ENCODE measurements at places on chromosomes 3 and 15. TPM values are rescaled to one million over a fixed set of nuclear protein-coding genes. Genes with fewer than 3 reads are reported as not detected.

GRCh38 chr15:34883633-34884032, 85.9 kb downstream of the AQR start:
- H3K4me3 ChIP-seq, result no peak overlapping the region
- no peak for DNase-seq
- H3K27me3 ChIP-seq, result no peaks in the 10 kb centered on the region
- no peak overlapping the region for H3K27ac ChIP-seq

GRCh38 chr3:89851974-89852621, 744.7 kb downstream of the EPHA3 start:
- no peaks in the 10 kb centered on the region for H3K4me1 ChIP-seq
- no peak overlapping the region for H3K27ac ChIP-seq
- H3K27me3 ChIP-seq, result no peaks in the 10 kb centered on the region
- no peak overlapping the region for H3K4me3 ChIP-seq
- DNase-seq, result no peak

DNA sequence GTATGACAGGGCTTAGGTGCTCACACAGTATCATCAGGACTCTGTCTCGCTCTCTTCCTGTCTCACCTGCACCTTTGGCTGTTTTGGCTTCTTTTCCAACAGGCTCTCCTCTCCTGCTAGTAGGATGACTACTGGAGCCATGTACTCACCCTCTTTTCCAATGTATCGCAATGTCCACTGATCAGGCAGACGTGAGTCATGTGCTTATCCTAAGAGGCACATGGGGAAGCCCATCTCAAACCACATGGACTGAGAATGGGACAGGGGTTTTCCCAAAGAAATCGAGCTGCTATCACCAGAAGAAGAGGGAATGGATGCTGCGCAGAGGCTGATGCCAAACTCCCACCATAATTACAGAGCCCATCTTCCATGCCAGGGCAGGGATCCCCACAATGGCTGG, 180.6 kb downstream of the IL5RA start:
- H3K27me3 ChIP-seq, result no peaks in the 10 kb centered on the region
- DNase-seq, result no peak
- H3K27ac ChIP-seq, result no peak overlapping the region
- no peak overlapping the region for H3K4me3 ChIP-seq
- no peaks in the 10 kb centered on the region for H3K36me3 ChIP-seq
- no peaks in the 10 kb centered on the region for H3K4me1 ChIP-seq

DNA sequence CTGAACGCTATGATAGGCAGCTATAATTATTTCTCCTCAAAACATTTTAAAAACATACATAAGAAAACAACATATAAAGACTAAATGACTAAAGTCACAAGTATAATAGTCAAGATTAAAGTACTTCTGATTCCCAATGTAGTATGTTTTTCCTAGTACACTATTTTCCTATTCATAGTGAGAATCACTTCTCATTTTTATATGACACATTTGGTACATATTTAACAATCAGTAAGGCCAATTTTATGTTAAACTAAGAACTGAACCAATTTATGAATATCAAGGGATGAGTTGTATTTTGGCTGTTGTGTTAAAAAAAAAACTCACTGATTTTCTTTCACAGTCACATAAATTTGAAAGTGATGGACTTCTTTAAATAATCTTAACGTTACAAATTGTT, 79.7 kb downstream of the DENND4A start:
- H3K4me1 ChIP-seq, result no peaks in the 10 kb centered on the region
- H3K27ac ChIP-seq, result no peak overlapping the region
- DNase-seq, result no peak
- peaks cover 25% of the 10 kb centered on the region for H3K36me3 ChIP-seq
- H3K4me3 ChIP-seq, result no peak overlapping the region
- H3K27me3 ChIP-seq, result no peaks in the 10 kb centered on the region

DNA sequence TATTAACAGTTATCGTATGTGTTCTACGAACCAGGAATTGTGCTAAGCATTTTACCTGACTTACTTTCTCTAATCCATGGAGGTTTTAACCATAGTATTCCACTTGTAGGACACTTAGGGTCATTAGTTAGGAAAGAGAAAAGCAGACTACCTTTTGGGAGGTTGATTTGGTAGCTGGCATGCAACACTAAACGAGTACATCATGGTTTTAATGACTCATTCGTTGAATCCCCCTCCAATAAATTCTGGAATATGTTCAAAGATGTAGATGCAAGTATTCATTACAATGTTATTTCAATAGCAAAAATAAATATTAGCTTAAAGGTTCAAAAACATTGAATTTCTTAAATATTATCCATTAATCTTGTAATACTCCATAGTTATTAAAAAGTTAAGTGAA, 162.5 kb downstream of the FMN1 start:
- H3K36me3 ChIP-seq, result no peaks in the 10 kb centered on the region
- DNase-seq, result no peak
- no peak overlapping the region for H3K4me3 ChIP-seq
- no peaks in the 10 kb centered on the region for H3K27me3 ChIP-seq
- no peak overlapping the region for H3K27ac ChIP-seq
- no peaks in the 10 kb centered on the region for H3K4me1 ChIP-seq

GRCh38 chr3:10173926-10174435, 9.3 kb downstream of the IRAK2 start:
- peaks cover 2% of the 10 kb centered on the region for H3K4me1 ChIP-seq
- H3K36me3 ChIP-seq, result no peaks in the 10 kb centered on the region
- H3K27me3 ChIP-seq, result no peaks in the 10 kb centered on the region
- peak; percentile 98 for DNase-seq

- DNase-seq, result no peak
- no peaks in the 10 kb centered on the region for H3K4me1 ChIP-seq
- H3K36me3 ChIP-seq, result no peaks in the 10 kb centered on the region
These were observed 28.6 kb downstream of the IL5RA start for GRCh38 chr3:3081381-3082233.

GRCh38 chr15:66830358-66830757, 128.3 kb downstream of the SMAD6 start:
- no peak overlapping the region for H3K4me3 ChIP-seq
- DNase-seq, result no peak
- H3K36me3 ChIP-seq, result no peaks in the 10 kb centered on the region
- no peaks in the 10 kb centered on the region for H3K4me1 ChIP-seq
- no peaks in the 10 kb centered on the region for H3K27me3 ChIP-seq

DNA sequence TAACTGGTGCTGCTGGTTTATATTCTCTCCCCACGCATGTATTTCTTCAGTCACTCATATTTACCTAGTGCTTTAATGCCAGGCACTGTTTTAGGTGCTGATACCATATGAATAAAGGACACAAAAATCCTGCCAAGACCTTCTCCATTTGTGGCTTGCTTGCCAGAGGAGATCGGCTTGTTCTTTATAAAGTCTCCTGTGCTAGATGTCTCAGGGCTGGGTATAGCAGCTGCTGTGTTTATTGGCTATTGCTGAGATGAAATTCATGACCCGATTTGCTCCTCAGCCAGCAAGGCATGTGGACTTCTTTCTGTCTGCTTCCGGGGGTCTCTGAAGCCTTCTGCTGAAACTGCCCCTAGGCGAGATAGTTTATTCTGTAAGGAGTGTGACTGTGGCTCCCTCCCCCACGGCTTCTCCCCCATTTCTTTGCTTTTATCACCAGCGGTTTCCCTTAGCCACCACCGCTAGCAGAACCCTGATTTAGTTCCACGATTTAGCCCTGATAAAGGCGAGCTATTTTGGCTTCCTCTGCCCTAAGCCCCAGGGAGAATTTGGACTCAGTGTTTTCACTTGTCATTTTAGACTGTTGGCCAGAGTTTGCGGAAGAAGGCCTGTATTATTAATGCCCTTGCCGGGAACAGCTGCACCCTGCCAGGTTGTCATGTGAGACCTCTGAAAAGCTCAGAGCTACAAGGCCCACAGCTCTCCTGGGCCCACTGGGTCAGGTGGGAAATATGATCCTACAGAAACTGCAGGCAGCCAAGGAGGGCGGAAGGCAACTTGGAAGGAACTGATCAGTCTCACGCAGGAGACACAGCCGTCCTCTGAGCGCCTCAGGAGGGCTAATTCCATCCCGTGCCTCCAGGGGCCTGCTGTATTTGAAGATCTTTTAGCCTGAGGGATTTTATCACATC, 46.8 kb downstream of the ST6GAL1 start:
- DNase-seq, result peak; percentile 84
- H3K27ac ChIP-seq, result peak overlapping the region; percentile 85
- H3K27me3 ChIP-seq, result no peaks in the 10 kb centered on the region

DNA sequence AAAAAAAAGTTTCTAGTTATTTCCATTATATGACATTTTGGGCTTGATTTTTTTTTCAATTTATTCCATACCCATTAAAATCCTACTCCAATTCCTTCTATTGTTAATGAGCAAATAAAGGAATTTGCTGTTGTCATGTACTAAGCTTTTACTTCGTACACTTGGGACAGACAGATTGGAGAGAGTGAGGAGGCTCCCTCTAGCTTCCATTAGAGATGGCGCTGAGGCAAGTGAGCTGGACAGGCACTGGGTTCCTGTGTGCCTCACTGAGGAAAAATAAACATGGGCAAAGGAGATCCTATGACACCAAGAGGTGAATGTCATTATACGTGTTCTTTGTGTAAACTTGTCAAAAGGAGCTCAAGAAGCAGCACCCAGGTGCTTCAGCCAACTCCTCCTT, 441.1 kb upstream of the MDFIC2 start:
- no peak overlapping the region for H3K27ac ChIP-seq
- H3K4me1 ChIP-seq, result no peaks in the 10 kb centered on the region
- H3K36me3 ChIP-seq, result no peaks in the 10 kb centered on the region

DNA sequence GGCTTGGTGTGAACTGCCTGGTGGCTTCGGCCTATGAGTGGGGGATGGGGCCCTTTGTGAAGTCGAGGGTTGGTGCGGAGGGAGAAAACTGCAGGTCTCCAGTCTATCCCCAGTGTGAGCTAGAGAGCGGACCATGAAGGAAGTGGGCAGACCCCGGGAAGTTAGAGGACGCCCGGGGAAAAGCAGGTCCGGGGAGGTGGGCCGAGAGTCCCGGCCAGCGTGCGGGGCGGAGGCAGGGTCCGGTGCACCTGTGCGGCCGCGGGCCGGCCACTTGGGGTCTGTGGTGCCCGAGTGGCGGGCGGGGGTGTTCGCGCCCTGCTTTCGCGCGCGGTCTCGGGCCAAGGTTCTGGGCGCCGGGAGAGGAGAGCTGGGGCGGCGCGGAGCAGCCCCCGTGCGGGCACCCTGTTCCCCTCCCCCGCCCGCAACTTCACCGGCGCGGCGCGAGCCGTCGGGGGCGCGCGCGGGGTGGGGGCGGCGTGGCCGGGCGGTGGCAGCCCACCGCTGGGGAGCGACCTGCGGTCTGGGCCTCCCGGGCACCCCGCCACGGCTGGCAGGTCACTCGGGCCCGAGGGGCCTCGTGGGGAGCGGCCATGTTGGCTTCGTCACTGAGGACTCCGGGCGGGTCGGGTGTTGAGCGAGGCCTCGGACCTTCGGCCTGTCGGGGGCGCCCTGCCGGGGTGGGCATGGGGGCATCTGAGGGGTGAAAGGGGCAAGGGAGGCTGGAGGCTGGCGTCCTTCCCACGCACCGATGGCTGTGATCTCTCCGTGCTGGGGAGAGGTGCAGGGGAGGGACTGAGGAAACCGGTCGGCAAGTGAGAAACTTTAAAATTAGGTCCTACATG, 4.8 kb downstream of the UBE2E1 start:
- H3K27me3 ChIP-seq, result no peaks in the 10 kb centered on the region
- peak overlapping the region; percentile 87 for H3K4me3 ChIP-seq
- peaks cover 25% of the 10 kb centered on the region for H3K4me1 ChIP-seq
- no peak for DNase-seq
- H3K36me3 ChIP-seq, result no peaks in the 10 kb centered on the region

GRCh38 chr3:32888739-32889138, 62.7 kb upstream of the CCR4 start:
- DNase-seq, result no peak
- no peak overlapping the region for H3K4me3 ChIP-seq

GRCh38 chr15:73298522-73299245, 70.1 kb downstream of the HCN4 start:
- DNase-seq, result no peak
- peaks cover 79% of the 10 kb centered on the region for H3K36me3 ChIP-seq
- no peak overlapping the region for H3K27ac ChIP-seq

- DNase-seq, result no peak
- no peaks in the 10 kb centered on the region for H3K36me3 ChIP-seq
- H3K4me3 ChIP-seq, result no peak overlapping the region
- H3K27me3 ChIP-seq, result no peaks in the 10 kb centered on the region
- no peaks in the 10 kb centered on the region for H3K4me1 ChIP-seq
- no peak overlapping the region for H3K27ac ChIP-seq
These were observed 59.2 kb downstream of the RSRC1 start for GRCh38 chr3:158169091-158169491.

GRCh38 chr15:77430213-77430612, 9.5 kb downstream of the HMG20A start:
- H3K27ac ChIP-seq, result no peak overlapping the region
- H3K36me3 ChIP-seq, result no peaks in the 10 kb centered on the region
- DNase-seq, result no peak
- H3K27me3 ChIP-seq, result no peaks in the 10 kb centered on the region
- H3K4me3 ChIP-seq, result no peak overlapping the region
- H3K4me1 ChIP-seq, result no peaks in the 10 kb centered on the region

GRCh38 chr3:41845826-41846225, 116.1 kb downstream of the ULK4 start:
- no peaks in the 10 kb centered on the region for H3K27me3 ChIP-seq
- H3K27ac ChIP-seq, result no peak overlapping the region
- no peaks in the 10 kb centered on the region for H3K4me1 ChIP-seq

GRCh38 chr3:127674790-127675189, 2.0 kb downstream of the ABTB1 start:
- no peaks in the 10 kb centered on the region for H3K27me3 ChIP-seq
- H3K36me3 ChIP-seq, result peaks cover 42% of the 10 kb centered on the region
- H3K4me3 ChIP-seq, result no peak overlapping the region
- H3K27ac ChIP-seq, result no peak overlapping the region
- DNase-seq, result no peak

DNA sequence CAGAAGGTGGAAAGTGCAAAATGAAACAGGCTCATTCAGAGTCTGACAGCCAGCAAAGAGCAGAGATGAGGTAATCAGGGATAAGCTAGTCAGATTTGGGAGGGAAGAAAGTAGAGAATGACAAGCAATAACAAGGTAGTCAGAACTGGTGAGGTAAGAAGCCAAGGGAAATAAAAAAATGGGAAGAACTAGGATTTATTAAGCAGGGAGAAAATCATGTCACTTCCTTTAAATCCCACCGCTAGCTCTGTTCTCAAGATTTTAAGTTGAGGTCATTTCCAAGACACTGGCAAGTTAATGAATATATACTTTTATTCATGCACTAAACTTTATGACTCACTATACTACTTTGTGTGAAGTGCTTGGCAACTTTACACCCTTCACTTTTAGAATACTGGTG, 1106.8 kb downstream of the IGSF11 start:
- no peak overlapping the region for H3K27ac ChIP-seq
- no peaks in the 10 kb centered on the region for H3K36me3 ChIP-seq
- no peaks in the 10 kb centered on the region for H3K4me1 ChIP-seq

The CPEB1 gene
- 2.4 TPM for total RNA-seq

The IL17RE gene
- total RNA-seq, result 21.7 TPM

The MCTP2 gene
- 25.5 TPM for total RNA-seq

The LMAN1L gene
- total RNA-seq, result not detected

The CHL1 gene
- total RNA-seq, result 0.53 TPM

The DPPA4 gene
- not detected for total RNA-seq

The DCUN1D1 gene
- total RNA-seq, result 8.4 TPM

The EPHA6 gene
- not detected for total RNA-seq

The CPLX3 gene
- not detected for total RNA-seq

The TRPM1 gene
- not detected for total RNA-seq

The REC114 gene
- total RNA-seq, result not detected

The LRTM1 gene
- not detected for total RNA-seq

All from ascending aorta (tissue), 2 donors.